ENCODE measurements at places on chromosomes 3 and 15.

DNA sequence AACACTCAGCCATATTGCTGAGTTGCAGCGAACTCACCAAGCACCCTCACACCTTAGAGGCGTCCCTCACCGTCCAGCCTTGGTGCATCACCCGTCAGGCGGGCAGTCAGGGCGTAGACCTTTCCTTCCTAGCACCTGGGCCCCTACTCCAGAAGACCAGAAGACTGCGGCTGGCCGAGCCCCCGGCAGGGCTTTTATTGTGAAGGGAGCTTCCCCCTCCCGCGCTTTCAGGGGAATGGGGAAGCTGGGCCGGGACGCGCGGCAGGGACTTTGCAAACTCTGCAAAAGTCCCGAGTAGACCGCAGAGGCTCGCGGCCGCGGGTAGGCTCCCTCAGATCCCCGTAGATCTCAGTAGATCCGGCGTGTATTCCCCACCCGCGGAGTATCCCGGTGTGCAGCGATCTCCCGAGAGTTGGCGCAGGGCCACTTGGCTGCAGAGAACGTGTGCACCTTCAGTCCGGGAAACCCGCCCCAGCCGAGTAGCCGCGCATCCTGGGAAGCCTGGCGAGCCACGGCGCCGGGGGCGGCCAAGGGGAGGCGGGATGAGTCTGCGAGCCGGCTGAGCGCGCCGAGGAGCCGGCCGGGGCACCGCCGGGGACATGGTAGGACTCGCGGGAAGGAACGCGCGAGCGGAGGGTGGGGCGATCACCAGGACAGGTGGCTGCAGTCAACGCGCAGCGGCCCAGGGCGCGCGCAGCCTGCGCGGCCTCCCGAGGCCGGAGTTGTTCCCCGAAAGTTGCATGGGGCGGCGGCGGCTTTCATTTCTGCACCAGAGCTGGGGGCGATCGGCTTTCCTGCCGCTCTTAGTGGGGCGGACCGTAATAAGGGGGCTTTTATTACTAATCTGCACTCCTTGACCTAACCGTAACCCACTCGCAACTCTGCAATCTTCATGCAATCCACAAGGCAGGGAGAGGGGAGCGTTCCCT lies at the start of gene GASK1A:
GASK1A (plus strand) TSS at position 268 of the 929 bp plus-strand sequence; CDS start at position 600, 332 bp downstream.
- ATAC-seq, result peak; percentile 60

- no peak for ATAC-seq
These were observed 2.2 kb downstream of the VPS8 start for GRCh38 chr3:184814214-184814613.

DNA sequence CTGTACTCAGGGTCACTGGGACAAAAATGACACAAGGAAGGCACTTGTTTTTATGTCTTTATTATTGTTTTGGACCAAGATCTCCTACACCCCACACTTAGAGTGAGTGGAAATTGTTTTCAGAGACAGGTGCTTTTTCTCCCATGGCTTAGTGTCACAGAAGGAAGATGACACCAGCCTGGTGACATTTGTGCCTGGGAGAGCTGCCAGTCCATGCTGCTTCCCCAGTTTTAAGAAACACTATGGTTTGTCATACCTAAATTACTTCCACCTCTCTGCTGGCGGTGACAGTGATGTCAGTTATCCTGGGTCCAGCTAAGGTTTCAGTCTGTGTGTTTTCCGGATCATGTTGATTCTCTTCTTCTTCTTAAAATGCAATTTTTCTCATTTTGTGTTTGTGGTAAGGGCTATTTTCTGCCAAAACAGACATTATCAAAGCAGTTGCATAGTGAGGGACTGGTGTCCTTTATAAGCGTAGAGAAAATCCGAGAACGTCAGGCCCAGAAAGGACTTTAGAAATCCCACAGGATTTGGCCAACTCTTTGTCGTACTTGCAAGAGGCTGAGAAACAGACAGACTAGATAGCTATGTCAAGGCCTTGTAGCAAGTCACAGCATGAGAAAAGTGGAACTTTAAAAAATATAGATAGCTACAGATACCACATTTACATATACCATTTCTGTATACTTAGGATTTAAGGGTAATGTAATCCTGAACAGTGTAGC lies 149.5 kb downstream of the TP63 start:
- ATAC-seq, result no peak

- no peak for ATAC-seq
These were observed 288.7 kb downstream of the WDR72 start for GRCh38 chr15:53470743-53471142.

- no peak for ATAC-seq
These were observed 561.8 kb downstream of the MCTP2 start for GRCh38 chr15:94793207-94793606.

- no peak for ATAC-seq
These were observed 128.7 kb downstream of the GHSR start for GRCh38 chr3:172319595-172319994.

DNA sequence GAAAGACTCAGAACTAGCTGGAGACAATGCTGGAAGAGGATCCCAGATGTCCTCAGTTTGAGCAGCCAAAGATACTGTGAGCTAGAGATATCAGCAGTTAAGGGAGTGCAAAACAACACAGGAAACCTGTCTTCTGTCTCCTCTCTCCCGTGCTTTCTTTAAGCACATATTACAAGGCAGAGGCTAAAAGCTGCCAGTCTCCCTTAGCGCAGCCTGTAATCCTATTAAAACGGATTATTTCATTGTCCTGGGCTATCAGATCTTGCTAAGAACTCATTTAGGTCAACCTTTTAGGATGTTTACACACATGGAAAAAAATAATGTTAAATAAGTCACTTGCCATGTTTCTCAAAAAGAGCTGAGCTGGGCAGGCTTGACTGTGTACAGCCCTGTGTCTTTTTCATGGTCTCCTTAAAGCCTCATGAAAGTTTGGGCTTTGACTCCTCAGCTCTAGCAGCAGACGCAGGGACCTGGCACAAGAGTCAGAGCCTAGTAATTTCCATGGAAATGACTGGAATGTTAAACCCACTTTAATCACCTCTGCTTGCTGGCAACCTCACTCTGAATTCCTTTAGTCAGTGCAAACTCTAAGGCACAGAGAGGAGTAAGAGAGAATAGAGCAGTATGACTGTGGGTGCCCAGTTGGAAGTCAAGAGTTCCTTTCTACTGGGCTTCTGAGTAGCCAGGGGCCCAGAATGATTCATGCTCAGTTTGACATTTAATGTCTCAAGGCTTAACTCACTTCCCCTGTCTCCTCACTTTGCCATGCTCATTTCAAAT lies 491.9 kb downstream of the NTRK3 start:
- peak; percentile 94 for ATAC-seq

DNA sequence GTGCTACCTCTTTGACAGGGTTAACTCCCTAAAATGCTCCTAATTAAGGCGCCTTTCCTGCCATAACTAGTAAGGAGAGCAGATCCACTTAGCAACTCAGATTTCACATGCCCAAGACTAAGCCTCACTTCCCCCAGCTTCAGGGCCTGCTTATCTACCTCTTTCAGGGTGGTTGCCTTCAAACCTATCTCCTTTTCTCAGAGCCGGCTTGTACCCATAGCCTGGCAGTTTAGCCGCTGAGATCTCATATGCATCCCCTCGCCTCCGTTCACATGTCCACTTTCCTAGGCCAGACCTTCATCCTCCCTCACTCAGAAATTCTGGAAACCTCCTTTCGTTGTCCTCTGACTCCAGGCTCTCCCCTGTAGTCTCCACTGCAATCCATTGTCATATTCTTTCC lies 1.0 kb upstream of the FSTL1 start:
- no peak for ATAC-seq

- no peak for ATAC-seq
These were observed 130.6 kb upstream of the MEF2A start for GRCh38 chr15:99435113-99435695.
